G401 (cell line): ENCODE measurements at places on chromosomes 2 and 18. TPM values are rescaled to one million over a fixed set of nuclear protein-coding genes. Genes with fewer than 3 reads are reported as not detected.
A peak's percentile ranks its signal among the peaks of the same experiment; 100 is the strongest.

Gene ERMN
- not detected in 2 replicates for total RNA-seq

DNA sequence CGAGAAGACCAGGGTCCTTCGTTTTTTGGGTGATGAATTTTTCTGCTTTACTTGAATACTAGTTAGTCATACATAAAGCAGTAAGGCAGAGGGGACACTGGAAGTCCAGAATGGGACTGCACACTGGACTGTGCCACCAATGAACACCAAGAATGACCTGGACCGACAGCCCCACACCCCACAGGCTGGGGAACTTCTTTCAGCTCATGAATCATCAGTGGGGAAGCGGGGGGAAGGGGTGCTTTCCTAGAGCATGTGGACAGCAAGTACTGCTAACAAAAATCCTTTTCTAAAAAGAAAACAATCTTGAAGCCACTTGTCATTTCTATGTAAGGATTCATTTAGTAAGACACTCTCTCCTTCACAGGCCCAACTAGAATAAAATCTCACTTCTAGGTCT, 86.0 kb downstream of the DTNB start:
- no peak for DNase-seq

Gene CHN1
- 0.34 TPM in 1 of 2 replicates, not detected in the other for total RNA-seq

DNA sequence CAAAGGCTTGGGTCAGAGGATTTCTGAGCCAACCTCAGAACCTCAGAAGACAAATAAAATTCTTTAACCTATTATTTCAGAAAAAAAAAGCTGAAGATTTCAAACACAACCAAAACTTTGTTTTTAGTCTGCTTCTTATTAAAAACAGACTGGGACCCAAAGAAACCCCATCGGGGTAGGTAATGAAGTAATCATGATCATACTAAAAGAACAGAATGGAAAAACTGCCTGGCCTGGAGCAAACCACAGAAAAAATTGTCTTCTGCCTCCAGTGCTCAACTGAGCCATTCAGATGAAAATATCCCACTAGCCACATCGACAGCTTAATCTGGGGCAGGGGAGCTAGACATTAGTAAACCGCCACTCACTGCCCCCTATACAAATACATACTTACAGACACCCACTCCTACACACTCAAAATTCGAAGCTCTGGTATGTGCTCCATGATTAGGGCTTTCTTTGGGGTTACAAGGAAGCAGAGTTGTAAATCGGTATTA, 76.5 kb downstream of the SDC1 start:
- DNase-seq = no peak

- DNase-seq = no peak
These were observed 164.9 kb downstream of the CCDC148 start for GRCh38 chr2:158291544-158292180.

- DNase-seq = peak; percentile 35
These were observed 54.6 kb upstream of the GPR17 start for GRCh38 chr2:127591221-127591923.

DNA sequence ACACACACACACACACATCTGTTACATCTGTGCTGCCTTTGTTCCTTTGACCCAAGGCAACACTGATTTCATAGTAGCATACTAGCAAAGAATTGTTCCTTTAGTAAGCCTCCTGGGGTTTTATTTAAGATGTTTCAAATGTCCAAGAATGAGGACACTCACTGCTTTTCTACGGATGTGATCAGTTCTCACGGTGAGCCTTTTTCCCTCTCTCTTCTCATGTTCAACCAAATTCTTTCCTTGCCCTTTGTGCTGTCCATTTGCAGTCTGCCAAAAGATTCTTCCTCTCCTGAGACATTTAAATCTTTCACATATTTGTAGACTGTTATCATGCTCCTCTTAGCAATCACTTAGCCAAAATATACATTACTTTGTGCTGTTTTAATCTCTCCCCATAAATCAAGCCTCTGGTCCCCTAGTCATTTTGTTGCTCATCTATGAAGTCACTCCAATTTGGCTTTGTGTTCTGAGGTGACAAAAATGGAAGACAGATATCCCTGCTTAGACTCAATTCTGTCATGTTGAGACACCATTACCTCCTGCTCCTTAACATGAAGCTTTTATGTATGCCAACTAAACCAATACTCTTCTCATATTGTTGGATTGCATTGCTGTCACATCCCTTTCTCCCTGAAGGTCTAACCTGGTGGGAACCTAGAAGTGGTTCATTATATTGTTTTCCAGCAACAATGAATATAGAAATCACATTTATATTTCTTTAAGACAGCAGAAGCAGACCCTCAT, 1605.3 kb upstream of the ACVR2A start:
- DNase-seq = no peak

Gene SOWAHC
- 0.06 and 0.34 TPM in 2 replicates for total RNA-seq

Gene UGT1A6
- total RNA-seq = not detected in 2 replicates

Gene HOXD12
- not detected in 2 replicates for total RNA-seq

Gene MERTK
- 11.3 and 12.1 TPM in 2 replicates for total RNA-seq

GRCh38 chr2:54632733-54633692, 90.4 kb upstream of the EML6 start:
- DNase-seq = no peak
